ENCODE measurements at places on chromosomes 5 and 9.

DNA sequence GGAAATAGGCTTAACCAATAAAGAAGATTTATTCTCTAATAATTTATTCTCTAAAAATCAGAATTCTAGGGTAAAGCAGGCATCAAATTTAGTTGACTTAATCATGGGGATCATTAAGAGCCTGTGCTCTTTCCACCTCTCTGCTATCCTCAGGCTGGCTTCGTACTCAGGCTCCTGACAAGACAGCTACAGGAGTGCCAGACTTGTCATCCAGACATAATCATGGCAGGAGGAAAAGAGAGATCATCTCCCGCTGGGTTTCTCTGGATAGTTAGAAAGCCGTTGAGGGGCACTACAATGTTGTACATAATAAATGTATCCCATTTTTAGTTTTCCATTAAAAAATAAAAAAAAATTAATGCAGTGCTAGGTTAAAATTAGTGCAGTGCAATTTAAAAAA lies 171.9 kb downstream of the SEC61B start:
- DNase-seq, result no peak

DNA sequence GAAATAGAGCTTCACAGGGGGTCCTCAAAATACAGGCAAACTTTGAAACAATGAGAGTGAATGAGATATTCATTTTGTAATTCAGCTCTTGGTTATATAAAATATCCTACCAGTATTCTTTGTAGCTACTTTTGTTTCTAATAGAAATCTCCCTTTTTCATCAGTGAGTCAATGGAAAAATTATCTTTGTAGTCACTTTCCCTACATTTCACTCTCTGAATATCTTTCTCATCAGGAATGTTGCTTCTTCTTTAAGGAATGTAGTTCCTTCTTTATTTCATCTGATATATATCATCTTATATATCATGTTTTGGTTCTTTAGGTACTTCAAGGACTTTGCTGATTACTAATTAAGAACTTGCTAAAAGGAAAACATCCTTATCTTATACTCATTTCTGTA lies 280.3 kb upstream of the NUDT12 start:
- DNase-seq, result no peak

DNA sequence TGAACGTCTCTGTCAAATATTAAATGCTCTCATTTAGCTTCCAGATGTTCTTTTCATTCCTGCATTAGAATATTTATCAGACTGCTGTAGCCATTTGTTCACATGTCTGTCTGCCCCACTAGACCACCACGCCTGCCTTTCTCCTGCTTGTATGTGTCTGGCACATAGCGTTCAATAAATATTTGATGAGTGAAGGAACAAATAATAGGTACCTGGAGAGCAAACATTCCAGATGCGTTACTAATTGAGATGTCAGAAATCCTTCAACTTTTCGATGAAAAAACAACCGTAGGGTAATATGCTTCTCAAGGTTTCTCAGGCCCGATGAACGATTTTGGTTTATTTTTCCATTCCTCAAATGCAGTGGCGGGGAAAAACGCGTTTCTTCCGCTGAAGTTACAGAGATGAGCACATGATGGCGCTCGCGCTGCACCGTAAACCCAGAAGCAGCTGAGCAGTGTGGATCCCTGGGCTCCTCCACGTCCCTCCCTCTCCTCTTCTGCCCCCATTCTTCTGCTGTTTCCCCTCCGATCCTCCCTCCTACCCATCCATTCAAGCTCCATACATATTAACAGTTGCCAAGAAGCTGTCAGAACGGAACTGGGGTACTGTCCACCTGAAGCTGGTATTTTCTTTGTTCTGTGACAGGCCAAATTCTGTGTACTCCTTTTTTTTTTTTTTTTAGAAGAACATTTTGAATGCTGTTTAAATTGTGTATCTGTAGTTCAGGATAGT lies 245.4 kb downstream of the MPDZ start:
- DNase-seq, result peak; percentile 65

GRCh38 chr5:33322632-33323031 lies 118.1 kb upstream of the TARS1 start:
- no peak for DNase-seq

GRCh38 chr9:18890372-18890771 lies 142.6 kb downstream of the SAXO1 start:
- DNase-seq, result no peak

DNA sequence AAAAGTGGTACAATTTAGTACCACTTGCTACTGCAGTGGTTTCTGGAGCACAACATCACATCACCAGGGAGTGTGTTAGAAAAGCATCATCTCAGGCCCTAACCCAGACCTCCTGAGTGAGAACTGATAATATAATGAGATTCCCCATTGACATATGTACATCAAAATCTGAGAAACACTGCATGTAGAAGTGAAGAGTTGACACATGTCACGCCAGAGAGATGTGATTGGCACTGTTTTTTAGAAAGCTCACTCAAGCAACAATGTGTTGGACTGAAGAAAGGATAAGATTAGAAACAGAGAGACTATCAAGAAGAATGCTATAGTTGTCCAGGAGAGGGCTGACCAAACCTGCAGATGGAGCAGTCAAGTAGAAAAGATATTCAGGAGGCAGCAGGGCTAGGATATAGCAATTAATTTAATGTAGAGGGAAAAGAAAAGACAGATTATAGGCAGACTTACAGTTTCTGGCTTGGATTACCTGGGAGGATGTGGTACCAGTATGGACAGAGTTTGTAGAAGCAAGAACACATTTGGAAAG lies 324.4 kb upstream of the ADAMTSL1 start:
- DNase-seq, result no peak

DNA sequence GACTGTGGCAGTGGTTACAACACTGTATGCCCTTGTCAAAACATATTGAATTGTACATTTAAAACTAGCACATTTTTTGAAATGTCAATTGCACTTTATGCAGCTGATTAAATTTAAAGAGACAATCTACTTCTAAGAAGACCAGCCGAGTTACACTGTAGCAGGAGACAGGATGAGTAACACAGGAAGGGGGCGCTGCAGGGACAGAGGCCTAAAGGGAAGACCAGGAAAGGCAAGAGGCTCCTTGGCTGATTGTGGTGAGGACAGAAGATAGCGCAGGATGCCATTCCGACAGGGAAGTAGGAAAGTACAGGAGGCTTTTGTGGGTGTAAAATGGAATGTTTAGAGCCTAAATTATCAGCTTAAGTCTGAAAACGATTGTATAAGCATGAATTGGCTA lies 28.2 kb upstream of the PPP2R2B start:
- DNase-seq, result peak; percentile 13

- peak; percentile 63 for DNase-seq
Observed at GRCh38 chr5:139795074-139796001, at the start of gene PSD2. TSS of gene PSD2 (plus strand) at chr5:139795808. CDS start at chr5:139809441, 13,633 bp downstream.

GRCh38 chr5:173582216-173583111 lies 34.0 kb downstream of the BOD1 start:
- DNase-seq, result no peak

DNA sequence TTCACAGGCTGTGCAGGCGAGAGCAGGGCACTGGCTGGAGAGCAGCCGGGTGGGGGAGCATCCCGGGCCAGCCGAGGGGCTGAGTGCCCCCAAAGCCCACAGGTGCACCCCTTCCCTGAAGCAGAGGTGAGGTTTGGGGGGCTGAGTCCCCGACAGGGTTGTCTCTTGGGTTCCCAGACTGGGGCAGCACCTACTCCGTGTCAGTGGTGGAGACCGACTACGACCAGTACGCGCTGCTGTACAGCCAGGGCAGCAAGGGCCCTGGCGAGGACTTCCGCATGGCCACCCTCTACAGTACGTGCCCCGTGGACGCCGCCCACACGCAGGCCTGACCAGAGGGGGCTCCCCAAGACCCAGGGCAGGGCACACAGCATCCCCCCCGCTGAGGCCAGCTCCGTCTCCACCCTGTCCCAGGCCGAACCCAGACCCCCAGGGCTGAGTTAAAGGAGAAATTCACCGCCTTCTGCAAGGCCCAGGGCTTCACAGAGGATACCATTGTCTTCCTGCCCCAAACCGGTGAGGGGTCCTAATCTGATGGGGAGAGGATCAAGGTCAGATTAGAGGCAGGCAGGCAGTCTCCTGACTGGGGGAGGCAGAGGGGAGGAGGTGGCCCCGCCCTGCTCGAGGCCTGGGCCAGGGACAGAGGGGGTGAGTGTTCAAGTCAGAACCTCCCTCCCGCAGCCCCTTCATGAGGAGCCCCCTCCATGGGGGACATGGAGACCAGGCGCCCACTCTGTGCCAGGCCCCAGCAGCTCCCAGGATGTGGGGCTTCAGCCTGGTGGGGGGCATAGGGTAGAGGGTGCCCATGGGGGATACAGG lies 2.7 kb downstream of the PTGDS start:
- no peak for DNase-seq

GRCh38 chr5:54994628-54995027 lies 9.2 kb upstream of the ESM1 start:
- DNase-seq, result no peak

Data from HEK293T (cell line).